ENCODE measurements at places on chromosomes 13 and 19.

GRCh38 chr13:111315347-111315995 is 5.0 kb upstream of the TEX29 start:
- DNase-seq, result no peak

DNA sequence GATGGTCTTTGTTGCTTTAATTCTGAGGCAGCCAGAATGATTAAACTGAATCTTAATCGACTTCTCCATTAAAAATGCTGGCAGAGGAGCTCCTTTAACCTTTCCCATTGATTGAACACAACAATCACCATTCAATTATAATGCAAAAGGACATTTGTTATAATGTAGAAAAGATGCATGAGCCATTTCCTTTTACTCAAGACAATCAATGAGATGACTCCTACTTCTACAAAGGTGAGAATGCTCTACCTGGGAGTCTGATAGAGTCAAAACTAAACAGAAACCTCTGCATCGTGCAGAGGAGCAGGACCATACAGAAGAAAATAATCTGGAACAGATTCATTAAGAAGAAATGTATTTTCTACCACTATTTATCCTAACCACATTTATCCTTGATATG is 253.6 kb upstream of the DACH1 start:
- no peak for DNase-seq

- DNase-seq, result no peak
These were observed 128.3 kb upstream of the LSM14A start for GRCh38 chr19:34044021-34044420.

DNA sequence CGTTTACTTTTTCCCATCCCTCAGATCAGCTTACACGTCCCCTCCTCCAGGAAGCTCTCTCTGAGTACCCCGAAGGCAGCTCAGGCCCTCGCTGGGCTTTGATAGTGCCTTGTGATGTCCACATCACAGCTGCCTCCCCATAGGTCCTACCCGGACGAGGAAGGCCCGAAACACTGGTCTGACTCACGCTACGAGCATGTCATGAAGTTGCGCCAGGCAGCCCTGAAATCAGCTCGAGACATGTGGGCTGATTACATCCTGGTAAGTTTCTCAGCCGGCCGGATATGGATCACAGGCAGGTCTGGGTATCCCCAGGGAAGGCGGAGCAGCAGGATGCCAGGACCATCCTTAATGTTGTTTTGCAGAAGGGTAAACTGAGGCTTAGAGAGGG is 4.8 kb downstream of the COLGALT1 start:
- no peak for DNase-seq

DNA sequence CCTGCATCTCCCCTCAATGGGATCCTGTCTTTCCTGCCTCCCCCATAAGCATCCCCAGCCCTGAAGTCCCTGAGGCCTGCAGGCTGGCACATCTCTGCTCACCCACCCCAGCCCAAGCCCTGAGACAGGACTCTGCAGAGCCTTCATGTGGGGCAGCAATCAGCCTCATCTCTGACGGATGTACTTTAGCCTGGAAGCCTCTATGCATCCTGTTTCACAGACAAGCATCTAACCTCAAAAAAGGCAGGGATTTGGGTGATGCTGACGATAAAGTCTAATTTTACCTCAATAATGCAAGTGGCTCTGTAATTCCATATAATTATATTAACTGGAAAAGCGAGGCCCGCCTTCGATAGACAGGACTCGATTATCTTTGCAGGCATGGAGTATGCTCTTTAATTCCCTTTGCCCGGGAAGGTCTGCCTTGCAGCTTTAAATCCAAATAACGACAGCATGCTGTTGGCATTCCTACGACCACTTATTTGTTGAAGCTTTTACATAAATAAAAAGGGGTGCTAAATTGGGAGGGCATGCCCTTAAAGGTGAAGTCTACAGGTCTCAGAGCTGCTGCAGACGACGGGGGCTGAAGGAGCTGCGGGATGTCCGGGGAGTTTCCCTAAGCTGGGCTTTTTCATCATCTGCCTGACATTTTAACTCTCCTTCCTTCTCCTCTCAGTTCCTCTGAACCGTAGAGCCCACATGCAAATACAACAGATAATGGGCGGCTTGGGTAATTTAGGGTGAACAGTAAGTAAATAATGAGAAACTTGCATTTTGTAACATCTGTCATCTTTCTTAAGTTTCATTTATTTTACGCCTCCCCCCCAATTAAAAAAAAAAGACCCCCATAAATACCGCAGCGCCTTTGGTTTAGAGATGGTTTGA is 211.5 kb downstream of the URI1 start:
- no peak for DNase-seq

- no peak for DNase-seq
These were observed 226.4 kb downstream of the PCDH17 start for GRCh38 chr13:57857945-57858344.

DNA sequence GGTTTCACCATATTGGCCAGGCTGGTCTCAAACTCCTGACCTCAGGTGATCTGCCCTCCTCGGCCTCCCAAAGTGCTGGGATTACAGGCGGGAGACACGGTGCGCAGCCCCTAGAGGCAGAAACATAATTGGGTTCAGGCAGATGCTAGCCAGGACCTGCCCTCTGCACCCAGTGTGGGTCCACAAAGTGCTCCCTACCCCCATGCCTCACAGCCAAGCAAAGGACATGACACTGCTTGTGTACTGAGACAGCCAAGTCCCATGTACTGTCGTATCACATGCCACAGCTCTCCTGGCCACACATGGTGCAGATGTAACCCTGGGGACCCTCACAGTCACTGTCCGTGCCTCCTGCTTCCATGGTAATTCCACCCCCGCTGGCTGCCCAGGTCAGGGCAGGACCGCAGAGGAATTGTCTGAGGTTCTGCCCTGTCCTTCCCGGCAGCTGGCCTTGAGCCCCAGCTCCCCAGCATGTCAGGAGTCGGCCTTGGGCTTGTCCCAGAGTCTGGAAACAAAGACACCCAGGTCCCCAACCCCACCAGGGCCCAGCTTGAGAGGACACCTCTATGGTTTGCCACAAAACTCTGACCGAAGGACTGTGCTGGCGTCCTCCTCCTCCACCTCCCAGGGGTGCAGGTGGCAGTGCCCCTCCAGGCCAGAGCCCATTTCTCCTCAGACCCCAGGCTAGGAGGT is 7.6 kb downstream of the PRR36 start:
- DNase-seq, result no peak

DNA sequence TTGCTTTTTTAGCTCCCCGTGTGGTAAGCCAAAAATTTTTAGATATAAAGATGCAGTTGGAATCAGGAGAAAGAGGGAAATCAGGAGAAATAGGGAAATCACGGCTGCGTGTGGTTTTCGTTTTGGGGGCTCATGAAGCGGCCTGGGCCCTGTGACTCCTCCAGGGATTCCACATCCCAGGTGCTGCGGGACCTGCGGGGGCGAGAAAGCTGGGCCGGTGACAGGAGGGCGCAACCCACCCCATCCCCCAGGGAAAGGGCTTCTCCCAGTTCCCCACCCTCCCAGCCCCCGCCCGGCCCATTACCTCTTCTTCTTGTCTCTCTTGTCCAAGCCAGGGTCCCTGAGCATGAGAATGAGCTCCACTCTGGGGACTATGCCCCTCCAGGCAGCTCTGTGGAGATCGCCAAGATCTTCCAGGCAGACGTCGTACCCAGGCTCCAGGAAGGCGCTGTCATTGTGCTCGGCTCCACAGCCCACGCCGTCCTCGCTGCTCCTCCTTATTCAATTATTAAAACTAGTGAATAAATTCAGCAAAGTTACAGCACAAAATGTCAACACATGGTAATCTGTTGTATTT is 111.0 kb downstream of the MRPL57 start:
- DNase-seq, result no peak

- DNase-seq, result no peak
These were observed 71.6 kb downstream of the MUC16 start for GRCh38 chr19:8938576-8938975.

GRCh38 chr19:10406191-10406590 is 2.8 kb upstream of the CDC37 start:
- DNase-seq, result no peak

GRCh38 chr19:57241176-57241575 is 744 bp downstream of the ZNF805 start:
- no peak for DNase-seq

DNA sequence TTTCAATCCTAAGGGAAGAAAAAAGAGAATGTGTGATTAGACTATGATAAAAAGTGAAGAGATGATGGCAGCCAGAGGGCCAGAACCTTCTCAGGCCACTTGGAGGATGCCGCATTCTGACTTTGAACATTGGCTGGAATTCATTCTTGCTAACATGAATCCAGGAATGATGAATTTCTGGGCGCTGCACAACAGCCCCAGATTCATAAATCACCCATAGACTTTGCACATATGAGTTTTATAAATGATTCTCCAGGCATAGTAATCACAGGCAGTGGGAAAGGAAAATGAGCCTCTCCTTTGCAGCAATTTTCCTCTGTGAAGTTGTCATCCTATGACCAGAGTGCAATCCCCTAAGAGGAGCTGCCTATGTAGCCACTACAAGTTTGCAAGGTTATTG is 555.4 kb downstream of the KCTD12 start:
- DNase-seq, result no peak

GRCh38 chr19:55552206-55552605 is 6.9 kb upstream of the SBK3 start:
- no peak for DNase-seq

DNA sequence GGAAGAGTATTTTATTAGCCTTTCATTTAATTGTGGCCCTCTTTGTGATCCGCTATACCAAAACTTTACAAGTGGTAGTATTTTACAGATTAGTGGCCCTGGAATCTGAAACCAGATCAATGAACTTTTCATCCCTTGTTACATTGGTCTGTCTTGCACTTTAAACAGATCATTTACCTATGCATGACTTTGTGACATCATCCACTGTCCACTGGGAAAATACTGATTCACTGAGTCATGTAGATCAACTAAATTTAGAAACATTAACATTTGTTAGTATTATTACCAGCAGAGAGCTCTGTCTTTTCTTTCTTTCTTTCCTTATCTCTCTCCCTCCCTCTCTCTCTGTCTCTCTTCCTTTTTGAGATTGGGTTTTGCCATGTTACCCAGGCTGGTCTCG is 17.5 kb downstream of the PCDH8 start:
- no peak for DNase-seq

DNA sequence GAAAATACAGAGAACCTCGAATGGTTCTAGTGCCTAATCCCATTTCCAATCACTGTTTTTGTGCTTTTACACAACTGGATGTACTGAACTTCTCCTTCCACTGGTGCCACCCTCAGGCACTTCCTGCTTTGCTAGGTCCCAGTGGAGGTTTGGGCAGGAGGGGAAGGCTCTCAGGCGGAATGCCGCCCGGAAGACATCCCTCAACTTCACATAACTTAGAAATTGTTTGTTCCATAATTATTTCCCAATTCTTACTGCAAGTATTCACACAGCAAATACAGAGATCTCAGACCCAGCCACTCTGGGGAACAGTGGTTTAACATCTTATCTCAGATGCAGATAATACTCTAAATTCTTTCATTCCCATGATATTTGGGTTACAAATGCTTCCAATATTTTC is 195.7 kb upstream of the IPO5 start:
- no peak for DNase-seq

All from activated CD4-positive, alpha-beta T cell treated with anti-CD3 and anti-CD28 coated beads, Interleukin-2, amount 50 U/mL, for 24 hours (primary cell).